GM13976 (cell line): ENCODE measurements at places on chromosomes 5 and 9.

GRCh38 chr5:160835376-160835775, 16.6 kb downstream of the ATP10B start:
- no peak for DNase-seq

- DNase-seq = no peak
Observed at GRCh38 chr9:75130621-75131230, 42.4 kb downstream of the OSTF1 start.

DNA sequence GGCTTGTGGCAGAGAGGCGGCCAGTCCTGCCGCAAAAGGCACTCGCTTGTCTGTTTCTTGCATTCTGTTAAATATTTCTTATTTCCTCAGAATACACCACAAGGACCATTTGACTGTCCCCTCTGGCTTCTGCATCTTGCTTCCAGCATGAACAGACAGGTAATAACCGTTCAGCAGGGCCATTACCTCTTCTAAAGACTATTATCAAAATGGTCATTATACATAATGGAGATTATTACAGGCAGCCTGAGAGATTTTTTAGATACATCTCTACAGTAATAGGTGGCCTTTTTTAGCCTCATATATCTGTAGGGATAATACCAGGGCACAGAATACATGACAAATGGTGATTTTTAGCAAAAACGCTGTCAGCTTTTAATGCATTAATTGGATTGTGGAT, 382.0 kb downstream of the PSAT1 start:
- no peak for DNase-seq

DNA sequence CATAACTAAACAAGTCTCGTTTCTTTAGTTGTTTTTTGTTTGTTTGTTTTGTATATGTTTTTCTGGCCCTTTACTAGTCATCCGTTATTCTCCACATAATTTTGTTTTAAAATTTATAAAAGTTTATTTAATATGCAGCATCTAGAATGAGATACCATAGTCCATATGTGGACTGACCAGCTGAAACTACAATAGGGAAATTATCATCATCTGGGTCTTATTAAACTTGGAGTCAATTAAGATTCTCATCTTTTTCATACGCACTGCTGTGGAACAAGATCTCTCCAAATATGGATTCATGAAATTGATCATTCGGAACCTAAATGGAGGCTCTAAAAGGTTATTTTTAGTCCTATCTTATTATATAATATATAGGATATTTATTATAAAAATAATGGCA, 99.3 kb downstream of the FGF1 start:
- DNase-seq = no peak

DNA sequence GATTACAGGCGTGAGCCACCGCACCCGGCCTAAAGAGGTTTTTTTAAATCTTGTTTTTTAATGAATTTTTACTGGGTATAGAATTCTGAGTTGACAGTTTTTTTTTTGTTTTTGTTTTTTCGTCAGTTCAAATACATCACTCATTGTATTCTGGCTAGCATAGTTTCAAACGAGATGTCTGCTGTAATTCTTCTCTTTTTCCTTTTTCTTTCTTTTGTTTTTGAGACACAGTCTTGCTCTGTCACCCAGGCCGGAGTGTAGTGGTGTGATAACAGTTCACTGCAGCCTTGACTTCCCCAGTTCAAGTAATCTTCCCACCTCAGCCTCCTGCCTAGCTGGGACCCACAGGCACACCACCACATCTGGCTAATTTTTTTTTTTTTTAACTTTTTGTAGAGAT, 2.2 kb upstream of the PRRT1B start:
- no peak for DNase-seq
